KBM-7 (cell line): ENCODE measurements at places on chromosomes 1 and 21.

- DNase-seq: no peak
Measured at GRCh38 chr1:95380909-95381308, 146.9 kb downstream of the RWDD3 start.

DNA sequence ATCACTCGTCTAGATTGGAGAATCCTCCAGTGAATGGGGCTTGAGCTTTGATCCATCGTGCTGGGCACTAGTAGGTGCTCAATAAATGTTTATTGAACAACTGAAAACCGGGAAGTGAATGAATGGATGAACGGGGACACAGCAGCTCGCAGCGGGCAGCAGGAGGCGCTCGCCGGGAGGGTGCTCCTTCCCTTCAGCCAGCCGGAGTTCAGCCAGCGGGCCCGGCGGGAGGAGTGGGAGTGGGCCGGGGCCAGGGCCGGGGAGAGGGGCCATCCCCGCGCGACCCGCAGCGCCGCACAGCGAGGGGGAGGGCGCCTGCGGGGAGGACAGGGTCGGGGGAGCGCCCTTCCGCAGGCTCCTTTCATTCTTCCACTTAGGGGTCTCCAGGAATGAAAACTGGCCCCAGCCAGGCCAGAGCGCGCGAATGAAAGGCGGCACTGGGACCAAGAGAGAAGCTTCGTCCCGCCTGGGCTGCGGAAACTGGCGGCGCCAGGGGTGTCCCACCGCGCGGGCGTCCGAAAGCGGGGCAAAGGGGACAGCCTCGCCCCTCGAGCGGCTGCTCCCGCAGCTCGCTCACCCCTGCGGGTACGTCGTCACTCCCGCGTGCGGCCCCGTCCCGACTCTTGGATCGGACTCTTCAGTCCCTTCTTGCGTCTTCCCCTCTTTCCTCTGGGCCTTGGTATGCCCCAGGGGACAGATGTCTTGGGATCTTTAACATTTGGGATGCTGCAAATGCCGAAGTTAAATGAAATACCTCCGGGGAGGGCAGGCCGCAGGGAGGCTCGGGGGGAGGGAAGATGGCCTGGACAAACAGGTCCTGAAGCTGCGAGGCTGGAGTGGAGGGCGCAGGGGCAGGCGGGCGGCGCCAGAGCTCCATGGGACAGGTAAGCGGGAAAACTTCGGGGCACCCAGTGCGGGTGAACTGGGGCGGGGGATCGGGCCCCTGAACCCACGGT is 3.6 kb upstream of the INAVA start:
- no peak for DNase-seq

DNA sequence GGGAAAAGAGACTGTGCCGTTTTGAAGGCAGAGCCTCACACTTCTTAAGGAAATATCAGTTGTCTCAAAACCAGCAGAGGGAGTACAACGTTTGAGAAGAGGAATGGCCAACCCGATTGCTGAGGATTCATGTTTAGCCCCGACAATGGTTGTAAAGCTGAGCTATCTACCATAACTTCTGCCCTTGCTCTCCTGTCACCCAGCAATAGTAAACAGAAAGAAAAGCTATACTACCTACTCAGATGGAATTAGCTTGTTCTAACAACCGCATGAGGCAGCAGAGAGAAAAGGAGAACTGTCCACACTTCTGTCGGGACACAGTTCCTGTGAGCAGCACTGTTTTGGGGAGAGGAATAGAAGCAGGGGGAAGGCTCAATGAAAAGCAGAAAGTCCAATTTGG is 91.2 kb downstream of the SLC45A1 start:
- peak; percentile 60 for DNase-seq

GRCh38 chr21:17732306-17732705 is 86.8 kb downstream of the C21orf91 start:
- DNase-seq: no peak

GRCh38 chr1:11800756-11801433 is 4.9 kb downstream of the MTHFR start:
- no peak for DNase-seq

GRCh38 chr1:44544960-44545359 is 129.3 kb downstream of the TMEM53 start:
- no peak for DNase-seq

DNA sequence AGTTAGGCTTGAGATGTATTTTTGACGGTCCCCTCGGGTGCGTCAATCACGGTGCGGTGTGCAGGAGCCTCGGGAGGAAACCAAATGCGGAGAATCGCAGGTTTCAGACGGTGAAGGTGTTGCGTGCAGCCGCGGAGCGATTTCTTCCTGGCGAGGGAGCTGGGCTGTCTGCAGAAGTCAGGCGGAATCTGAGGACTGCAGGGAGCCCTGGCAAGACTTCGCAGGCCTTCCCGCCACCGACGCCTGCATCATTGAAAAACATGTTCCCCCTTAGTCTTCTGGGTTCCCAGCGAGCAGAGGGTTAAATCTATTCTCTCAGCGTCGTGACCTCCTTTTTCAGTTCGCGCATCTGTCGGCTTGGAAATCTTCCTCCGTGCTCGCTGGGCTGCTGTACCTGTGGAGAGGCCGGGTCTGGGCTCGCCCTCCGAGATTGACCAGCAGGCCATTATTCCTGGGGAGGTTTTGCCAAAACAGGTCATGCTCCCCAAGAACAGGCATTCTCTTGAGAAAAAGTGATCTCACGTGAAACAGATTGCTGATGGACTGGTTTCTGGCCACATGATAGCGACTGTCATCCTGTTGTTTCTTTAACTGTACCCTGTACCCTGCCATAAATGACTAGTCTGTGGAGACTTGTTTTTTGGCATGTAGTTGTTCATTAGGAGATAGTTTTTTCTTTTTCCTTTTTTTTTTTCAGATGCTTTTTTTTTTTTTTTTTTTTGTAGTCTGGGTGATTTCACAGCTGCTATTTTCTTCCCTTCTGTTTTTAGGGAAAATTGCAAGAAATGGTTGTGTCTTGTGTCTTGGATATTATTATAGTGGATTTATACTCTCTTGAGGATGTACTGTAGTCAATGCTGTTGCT is 894 bp downstream of the EPB41 start:
- peak; percentile 65 for DNase-seq

DNA sequence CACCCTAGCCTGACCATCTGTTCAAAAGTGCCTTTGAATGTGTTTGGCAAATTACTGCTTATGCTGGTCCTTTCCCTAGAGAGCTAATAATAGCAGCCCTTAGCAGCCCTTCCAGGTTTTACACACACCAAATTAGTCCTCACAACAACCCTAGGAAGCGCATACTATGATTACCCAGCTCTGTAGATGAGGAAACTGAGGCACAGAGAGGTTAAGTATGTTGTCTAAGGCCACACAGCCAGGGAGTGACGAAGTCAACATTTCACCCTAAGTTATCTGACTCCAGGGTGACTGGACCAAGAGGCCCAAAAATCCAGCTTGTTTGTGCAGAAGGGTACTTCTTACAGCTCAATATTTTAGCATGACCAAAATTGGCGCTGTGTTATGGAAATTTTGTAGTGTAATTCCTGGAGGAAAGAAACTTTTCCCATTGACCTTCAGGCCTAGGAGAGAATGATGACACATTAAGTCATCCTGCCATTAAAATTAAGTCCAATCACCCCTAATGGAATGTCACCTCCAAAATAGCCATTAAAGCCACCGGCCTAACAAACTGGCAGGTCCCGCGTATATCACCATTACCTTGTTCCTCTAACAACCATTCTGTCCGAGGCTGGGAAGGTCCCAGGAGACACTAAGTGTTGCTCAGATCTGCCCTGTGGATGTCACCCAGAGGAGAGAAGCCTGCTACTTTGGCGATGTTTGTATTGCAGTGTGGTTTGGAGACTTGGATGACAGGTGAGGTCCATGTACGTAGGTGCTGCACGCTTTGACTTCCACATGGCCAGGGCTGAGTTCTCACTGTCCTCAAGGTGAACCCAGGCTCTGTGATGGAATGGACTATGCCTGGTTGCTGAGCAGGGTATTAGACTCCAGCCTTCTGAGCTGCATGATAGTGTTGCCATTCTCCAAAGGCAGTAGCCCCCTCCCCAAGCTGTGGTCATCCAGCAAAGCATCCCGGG is 258.3 kb downstream of the TOMM20 start:
- DNase-seq: no peak
